IPS DF 19.7 (cell line): ENCODE measurements at places on chromosomes 2 and 18.

DNA sequence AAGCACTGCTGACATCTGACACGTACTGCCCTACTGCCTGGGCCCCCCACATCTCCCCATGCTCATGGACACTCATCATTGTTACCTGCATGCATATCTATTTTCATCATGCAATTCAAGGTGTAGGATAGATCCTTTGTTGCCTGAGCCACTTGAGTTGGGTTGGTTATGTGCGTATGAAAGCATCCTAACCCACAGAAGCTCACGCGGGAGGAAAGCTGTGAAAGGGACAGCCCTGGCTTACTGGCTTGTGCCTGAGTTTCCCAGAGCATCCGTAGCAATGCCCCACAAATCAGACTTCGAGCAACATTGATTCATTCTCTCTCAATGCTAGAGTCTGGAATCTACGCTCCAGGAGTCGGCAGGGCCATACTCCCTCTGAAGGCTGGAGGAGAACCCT lies 285.5 kb downstream of the PHLPP1 start:
- no peak for DNase-seq

GRCh38 chr2:173252581-173252980 lies 102.1 kb upstream of the CDCA7 start:
- DNase-seq: no peak

DNA sequence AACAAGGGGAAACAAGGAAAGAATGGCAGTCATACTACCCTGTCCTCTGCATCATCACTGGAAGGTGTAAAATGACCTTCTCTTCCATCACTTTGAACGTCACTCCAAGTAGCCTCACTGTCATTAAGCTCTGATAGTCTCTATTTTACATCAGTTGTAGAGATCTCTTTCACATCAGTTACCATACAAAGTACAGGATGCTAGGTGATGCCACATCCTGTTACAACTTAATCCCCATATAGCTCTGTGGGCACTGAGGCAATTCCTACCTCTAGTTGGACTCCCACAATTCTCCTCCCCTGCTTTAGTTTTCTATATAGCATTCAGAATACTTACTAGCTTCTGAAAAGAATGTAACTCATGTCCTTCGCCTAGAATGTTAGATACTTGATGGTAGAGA lies 55.1 kb upstream of the TTC27 start:
- DNase-seq: no peak

GRCh38 chr2:178829299-178829960 lies 22.2 kb upstream of the TTN start:
- DNase-seq: no peak

GRCh38 chr2:226721541-226721940 lies 78.1 kb downstream of the IRS1 start:
- DNase-seq: no peak

DNA sequence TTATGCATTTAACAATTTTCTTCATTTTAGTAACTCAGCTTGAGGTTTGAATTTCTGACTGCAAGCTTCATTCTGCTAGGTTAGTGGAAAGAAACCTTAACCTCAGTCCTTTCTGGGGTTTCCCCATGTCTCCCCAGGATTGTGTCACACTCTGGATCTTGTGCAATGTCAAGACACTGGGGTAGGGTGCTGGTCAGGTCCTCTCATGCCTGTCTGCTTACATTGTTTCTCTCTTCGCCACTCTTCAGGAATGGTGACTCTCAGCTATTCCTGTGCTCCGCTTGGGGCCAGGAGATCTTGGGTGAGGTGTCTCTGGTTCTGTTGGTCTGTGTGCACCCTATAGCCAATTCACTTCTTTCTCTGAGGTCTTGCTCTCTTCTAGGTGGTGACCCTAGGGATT lies 23.9 kb downstream of the CTLA4 start:
- no peak for DNase-seq

- DNase-seq: no peak
Measured at GRCh38 chr2:55865096-55865835, 58.3 kb downstream of the EFEMP1 start.

GRCh38 chr2:224190936-224191270 lies 151.8 kb upstream of the SERPINE2 start:
- no peak for DNase-seq

- DNase-seq: no peak
Measured at GRCh38 chr18:3458952-3459853, 9.2 kb downstream of the TGIF1 start.

- no peak for DNase-seq
Measured at GRCh38 chr2:188678882-188679281, 295.3 kb upstream of the COL3A1 start.

GRCh38 chr2:72211777-72212485 lies 64.3 kb upstream of the CYP26B1 start:
- no peak for DNase-seq

GRCh38 chr2:88177556-88177955 lies 7.4 kb downstream of the THNSL2 start:
- no peak for DNase-seq

DNA sequence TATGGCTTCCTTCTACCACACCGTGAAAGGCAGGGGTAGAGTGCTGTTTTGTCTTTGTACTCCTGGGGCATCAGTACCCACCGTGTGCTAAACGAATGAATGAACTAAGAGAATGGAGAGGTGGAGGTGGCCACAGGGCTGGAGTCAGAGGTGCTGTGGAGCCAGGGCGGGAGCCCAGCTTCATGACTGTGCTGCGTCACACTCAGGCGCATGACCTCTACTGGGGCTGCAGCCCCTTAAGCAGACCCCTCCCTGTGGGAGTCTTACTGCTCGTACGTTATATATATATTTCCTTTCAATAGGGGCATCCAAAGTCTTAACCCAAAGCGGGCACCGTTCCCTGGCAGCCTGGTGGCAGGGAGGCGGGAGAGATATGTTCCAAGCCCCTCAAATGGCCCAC lies 18.0 kb upstream of the LBH start:
- DNase-seq: no peak

GRCh38 chr2:233643128-233643527 lies 6.9 kb downstream of the UGT1A10 start:
- peak; percentile 23 for DNase-seq

DNA sequence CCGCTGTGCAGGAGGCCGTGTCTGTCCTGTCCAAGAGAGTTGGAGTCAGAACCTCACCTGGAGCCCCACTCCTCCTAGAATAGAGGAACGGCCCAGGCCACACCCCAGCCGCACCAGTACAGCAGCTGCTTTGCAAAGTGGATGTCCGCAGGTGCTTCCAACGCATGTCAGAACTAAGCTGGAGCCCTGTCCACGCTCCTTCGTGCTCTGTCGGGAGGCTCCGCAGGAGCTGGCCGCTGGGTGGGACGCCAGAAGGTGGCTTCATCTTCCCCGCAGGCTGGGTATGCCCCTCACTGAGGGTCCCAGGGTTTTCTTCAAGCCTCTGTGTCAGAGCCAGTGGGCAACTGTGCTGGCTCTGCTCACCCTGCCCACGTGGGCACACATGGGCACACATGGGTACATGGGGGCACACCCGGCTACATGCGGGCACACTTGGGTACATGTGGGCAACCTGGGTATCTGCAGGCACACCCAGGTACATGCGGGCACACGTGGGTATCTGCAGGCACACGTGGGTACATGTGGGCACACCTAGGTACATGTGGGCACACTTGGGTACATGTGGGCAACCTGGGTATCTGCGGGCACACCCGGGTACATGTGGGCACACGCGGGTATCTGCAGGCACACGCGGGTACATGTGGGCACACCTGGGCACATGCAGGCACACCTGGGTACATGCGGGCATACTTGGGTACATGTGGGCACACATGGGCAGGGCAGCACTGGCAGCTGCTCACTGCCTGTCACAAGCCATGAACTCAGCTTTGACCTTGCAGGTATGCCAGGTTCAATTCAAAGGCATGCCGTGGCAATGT lies 67.1 kb upstream of the CTDP1 start:
- DNase-seq: no peak

GRCh38 chr18:42025974-42026625 lies 71.1 kb downstream of the PIK3C3 start:
- no peak for DNase-seq

GRCh38 chr2:230790981-230791380 lies 73.8 kb upstream of the ITM2C start:
- no peak for DNase-seq

GRCh38 chr18:6566338-6566911 lies 151.7 kb upstream of the L3MBTL4 start:
- DNase-seq: no peak

- DNase-seq: no peak
Measured at GRCh38 chr2:128437204-128437565, 118.5 kb upstream of the HS6ST1 start.

DNA sequence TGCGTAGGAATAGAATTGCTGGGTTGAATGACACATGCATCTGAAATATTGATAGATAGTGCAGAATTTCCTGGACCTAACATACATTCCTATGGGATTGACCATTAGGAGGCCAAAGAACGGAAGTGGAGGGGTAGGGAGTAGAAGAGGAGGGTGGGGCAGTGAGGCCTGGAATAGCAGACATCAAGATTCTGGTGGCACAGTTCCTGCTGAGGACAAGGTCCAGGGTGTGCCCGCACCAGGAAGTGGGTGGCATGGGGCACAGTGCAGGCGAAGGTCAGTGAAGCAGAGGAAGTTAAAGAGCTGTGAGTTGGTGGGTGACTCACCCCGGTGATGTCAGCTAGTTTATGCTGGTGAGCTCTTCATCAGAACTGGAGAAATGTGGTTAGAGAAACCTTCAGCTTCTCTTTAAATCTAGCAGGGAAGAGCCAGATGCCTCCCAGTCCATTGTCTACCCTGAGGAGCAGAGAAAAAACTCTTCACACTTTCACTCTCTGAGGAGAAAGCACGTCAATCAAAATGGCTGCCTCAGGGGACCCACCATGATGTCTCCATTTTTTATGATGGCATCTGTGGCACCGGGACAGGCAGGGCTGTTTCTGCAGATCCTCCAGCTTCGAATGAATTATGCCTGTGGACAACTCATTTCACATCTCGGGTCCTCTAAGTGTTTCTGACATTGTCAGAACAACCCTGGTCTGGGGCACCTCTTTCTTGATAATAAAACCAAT lies 55.9 kb upstream of the CTLA4 start:
- DNase-seq: no peak

DNA sequence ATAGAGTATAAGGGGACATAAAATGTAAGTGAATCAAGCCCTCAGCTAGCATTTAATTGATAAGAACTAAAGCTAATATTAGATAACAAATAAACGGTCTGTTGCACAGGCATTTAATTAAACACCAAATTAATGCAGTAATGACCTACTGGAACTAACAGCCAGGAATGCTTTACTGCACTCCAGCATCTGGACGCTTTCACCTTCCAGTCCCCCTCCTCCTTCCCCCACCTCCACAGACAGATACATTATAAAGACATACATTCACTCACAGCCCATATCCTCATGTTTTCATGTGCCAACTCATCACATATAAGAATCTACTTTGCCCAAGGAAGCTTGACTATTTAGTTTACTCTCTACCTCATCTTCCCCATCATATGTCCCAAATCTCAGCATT lies 337.4 kb upstream of the PIK3C3 start:
- DNase-seq: no peak

GRCh38 chr18:58100154-58100553 lies 56.1 kb downstream of the NEDD4L start:
- DNase-seq: no peak

GRCh38 chr2:207711750-207712530 lies 500 bp downstream of the CCNYL1 start:
- DNase-seq: no peak

GRCh38 chr18:5582076-5582475 lies 38.3 kb upstream of the EPB41L3 start:
- peak; percentile 45 for DNase-seq

- no peak for DNase-seq
Measured at GRCh38 chr2:120770176-120770575, 34.5 kb downstream of the GLI2 start.

DNA sequence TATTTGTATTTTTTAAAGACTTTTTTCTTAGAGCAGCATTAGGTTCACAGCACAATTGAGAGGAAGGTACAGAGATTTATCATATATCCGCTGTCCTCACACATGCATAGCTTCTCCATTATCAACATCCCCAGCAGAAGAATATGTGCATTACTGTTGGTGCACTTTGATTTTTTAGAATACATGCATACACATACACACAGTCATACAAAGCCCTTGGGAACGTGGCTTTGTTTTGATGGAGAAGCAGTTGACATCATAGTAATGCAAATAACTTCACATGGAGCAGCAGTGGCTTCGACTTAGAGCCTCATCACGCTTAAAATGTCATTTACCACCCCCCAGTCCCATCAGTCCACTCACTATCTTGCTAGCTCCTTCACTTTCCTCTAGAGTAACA lies 26.5 kb downstream of the CYP26B1 start:
- DNase-seq: no peak

DNA sequence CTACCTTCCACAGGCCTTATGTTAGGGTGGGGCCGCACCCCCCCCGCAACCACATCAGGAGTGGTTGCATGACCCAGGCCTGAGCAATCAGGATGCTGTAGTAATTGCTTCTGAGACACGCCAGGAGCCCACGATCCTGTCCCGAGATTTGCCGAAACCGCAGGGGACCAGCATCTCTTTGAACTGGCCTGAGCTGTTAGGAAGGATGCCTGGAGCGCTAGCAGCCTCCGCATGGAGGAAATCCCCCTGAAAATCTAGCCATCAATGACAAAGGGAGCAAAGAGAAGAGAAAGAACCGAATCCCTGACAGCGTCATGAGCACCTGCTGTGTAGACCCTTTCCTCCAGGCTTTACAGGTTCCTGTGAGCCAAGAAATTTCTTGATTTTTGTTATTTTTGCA lies 8.7 kb upstream of the TEX44 start:
- DNase-seq: no peak

DNA sequence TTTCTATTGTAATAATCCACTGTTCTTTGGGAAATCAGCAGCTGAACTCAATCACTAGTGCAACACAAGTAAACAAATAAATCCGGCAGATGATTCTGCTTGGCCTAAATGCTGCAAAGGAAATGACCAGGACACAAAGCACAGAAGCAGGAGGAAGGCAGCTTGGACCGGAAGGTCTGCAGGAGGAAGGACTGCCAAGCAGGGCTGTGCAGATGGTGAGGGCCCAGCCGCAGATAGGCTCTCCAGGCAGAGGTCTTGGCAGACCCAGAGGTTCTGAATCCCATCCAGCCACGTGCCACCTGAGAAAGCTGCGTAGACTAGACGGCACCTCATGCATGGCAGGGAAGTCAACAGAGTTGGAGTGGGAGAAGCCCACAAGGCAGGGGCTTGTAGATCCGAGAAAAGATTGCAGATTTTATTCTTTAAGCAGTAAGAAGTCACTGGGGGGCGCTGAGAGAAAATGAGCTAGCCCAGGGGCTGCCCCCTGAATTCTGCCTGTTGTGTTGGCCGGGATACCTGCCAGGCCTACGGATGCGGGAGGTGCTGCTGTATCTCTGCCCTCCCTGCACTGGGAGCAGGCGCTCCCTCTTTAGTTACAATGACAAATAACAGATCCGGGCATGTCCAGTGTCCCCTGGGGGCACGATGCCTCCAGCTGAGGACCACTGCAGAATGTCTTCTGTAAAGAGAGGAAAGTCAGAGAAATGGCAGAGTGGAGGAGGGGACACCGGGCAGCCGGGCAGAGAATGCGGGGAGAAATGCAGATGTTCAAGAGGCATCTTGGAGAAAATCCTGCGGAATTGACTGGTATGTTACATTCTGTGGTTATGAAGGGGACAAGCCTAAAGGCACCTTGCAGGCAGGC lies 153.5 kb downstream of the PXDN start:
- no peak for DNase-seq
